NCI-H510A (cell line): ENCODE measurements at places on chromosomes 7 and 10.

DNA sequence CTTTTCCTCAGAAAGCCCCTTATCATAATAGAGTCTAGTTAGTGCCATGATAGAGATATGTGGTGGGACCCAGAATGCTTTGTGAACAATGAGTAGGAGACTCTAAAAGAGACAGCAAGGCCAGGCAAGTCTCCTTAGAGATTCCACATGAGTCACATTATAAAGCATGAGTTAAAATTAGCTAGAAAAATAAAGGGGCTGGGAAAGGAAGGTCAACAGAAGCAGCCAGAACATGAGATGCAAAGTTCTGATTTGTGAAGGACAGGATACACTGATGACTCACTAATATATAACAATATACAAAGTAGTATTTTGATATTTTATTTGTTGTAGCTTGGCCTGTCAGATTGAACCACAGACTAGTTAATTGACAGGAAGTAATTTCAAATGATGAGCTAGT, 25.3 kb upstream of the SNX13 start:
- DNase-seq, result no peak

- no peak for DNase-seq
Measured at GRCh38 chr7:151869968-151870918, 6.7 kb downstream of the PRKAG2 start.

- DNase-seq, result no peak
Measured at GRCh38 chr7:96861-97260, 95.5 kb upstream of the FAM20C start.

- no peak for DNase-seq
Measured at GRCh38 chr7:102942868-102943267, 30.1 kb downstream of the LRRC17 start.

- no peak for DNase-seq
Measured at GRCh38 chr10:132945894-132946255, 3.5 kb upstream of the CFAP46 start.

DNA sequence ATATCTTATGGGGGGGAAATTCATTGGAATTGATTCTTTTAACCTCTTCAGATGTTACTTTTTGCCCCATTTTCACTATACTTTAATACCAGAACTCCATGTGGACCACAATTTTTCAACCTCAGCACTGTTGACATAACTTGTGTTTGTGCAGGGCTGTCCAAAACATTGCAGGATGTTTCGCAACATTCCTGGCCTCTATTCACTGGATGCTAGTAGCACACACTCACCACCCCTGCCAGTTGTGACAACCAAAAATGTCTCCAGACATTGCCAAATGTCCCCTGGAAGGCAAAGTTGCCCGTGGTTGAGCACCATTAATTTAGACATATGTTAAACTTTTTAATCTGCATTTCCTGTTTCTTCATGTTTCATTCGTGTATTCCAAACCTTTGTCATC, 234.7 kb downstream of the GFRA1 start:
- DNase-seq, result no peak

GRCh38 chr7:141679014-141679413, 23.0 kb downstream of the DENND11 start:
- no peak for DNase-seq

GRCh38 chr10:905503-905902, 26.0 kb downstream of the LARP4B start:
- DNase-seq, result no peak

DNA sequence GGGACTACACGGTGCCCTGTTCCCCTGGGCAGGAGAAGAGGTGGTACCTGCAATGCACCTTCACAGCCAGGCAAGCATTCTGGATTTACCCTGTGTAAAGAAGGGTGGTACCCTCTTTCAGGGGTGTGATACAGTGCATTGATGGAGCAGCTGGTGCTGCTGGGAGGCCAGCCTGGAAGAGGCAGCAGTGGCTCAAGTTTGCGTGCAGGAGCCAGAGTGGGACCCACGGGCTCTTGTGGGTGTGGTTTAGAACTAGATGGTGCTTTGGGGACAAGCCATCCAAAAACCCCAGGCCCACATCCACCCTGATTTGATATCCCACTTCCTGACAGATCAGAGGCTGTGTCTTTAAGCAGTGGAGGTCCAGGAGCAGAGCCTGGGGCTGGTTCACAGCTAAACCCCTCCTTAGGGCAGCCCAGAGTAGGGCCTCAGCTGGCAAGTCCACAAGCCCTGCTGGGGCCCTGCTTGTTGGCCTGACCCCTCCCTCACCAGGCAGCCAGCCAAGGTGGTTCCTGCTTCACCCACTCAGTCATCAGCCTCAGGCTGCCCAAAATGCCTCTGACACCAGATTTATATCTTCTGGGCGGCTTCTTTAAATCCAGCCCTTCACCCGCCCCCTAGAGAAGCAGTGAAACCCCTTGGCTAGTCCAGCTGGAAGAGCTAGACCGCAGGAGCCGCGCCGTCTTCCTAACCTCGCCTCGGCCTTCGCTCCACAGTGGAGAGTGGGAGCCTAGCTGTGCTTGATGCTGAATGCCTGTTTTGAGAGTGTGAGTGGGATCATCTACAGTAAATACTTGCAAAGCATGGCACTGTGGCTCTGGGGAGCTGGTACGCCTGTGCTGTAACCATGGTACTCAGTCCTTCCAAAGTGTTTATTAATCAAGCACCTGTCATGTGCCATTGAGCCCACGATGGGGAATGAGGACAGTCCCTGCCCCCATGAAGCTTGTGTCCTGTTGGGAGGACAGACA, 1.4 kb upstream of the ASIC3 start:
- no peak for DNase-seq

DNA sequence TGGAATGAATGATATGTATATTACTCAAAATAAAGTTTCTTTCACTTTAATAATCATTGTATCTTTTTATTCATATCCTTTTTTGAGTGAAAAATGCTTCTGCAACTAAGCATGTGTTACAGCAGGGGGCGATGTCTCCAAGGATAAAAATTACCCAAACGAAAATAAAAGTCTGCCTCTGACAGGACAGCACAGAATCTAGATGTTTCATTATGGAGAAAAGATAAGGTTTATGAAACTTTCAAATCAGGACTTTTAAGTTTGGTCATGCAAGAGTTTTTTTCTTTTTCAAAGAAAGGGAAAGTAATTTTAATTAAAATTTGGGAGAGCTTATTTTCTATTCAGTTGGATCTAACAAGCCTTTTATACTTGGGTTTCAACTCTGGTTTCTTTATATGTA, 48.4 kb downstream of the TES start:
- no peak for DNase-seq

DNA sequence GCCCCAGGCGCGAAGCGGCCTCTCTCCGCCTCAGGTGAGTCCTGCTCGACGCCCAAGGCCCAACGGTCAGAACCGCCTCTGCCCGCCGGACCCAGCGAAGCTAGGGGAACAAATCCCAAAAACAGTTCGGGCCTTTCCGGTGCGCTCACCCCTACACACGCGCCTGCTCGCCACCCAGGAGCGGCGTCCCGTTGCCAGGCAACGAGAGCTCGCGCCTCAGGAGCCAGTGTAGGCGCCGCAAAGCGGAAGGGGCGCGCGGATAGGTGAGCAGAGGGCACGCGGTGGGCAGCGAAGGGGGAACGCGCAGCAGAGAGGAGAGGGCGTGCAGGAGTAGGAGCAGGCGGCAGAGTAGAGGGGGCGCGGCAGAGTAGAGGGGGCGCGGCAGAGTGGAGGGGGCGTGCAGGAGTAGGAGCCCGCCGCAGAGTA, at the start of the genes DYDC1 and DYDC2:
DYDC1 (minus strand) TSS at position 193 of the 426 bp plus-strand sequence. CDS start 4,154 bp downstream, outside the sequence.
DYDC2 (plus strand) TSS at position 219 of the 426 bp plus-strand sequence. CDS start 5,663 bp downstream, outside the sequence.
- DNase-seq, result peak; percentile 86

DNA sequence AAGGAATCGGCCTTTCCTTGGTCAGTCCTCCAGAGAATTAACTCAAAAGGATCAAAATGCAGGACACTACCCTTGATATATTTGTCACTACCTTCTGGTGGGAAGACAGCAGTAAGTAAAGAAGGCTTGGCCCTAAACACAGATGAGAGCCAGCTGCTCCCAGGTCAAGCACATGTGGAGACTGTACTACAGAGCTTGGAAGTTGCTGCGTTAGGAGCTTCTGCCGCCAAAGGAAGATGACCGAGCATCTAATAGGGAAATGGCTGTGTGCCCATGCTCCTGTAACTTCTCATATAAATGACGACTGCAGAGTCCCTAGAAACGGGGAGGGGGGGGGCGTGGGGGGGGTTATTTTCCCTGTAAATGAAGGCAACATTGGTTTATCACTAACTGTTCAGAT, 59.0 kb downstream of the PODXL start:
- no peak for DNase-seq

DNA sequence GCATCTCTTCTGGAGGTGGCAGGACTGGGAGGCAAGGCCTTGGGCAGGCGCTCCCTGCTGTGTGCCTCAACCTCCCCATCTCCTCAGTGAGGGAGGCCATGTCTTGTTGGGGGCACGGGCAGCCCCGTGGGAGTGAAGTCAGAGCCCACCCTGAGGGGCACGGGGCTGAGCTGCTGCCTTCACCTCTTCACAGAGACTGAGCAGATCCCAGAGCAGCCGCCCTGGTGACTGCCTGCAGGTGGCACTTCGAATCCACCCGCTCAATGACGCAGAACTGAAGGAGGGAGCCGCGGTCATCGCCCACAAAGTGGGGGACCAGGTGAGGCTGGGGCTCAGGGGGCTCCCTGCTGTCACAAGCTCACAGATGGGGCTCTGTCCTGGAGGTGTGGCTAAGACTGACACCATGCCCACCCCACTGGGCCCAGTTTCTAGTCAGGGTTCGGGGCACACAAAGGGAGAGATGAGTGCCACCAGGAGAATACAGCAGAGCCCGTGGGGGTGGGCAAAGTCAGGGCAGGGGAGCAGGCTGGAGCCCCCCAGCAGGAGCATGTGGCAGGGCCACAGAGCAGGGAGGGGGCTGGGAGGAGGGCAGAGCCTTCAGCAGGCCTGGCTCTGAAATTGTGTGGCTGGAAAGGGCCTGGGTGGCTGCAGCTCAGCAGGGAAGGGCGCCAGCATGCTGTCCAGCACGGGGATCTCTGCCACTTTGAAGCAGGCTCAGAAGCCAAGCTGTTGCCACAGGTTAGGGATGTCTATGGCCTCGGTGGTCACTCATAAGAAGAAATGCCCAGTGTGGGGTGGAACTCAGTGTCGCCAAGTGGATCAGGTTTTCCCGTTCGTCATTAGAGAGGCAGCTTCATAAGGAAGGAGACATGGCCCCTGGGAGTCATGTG, 18.8 kb upstream of the CHST12 start:
- DNase-seq, result no peak

GRCh38 chr10:104666106-104666505, 25.0 kb downstream of the SORCS3 start:
- no peak for DNase-seq

GRCh38 chr7:21305455-21306235, 122.2 kb upstream of the SP4 start:
- DNase-seq, result no peak

DNA sequence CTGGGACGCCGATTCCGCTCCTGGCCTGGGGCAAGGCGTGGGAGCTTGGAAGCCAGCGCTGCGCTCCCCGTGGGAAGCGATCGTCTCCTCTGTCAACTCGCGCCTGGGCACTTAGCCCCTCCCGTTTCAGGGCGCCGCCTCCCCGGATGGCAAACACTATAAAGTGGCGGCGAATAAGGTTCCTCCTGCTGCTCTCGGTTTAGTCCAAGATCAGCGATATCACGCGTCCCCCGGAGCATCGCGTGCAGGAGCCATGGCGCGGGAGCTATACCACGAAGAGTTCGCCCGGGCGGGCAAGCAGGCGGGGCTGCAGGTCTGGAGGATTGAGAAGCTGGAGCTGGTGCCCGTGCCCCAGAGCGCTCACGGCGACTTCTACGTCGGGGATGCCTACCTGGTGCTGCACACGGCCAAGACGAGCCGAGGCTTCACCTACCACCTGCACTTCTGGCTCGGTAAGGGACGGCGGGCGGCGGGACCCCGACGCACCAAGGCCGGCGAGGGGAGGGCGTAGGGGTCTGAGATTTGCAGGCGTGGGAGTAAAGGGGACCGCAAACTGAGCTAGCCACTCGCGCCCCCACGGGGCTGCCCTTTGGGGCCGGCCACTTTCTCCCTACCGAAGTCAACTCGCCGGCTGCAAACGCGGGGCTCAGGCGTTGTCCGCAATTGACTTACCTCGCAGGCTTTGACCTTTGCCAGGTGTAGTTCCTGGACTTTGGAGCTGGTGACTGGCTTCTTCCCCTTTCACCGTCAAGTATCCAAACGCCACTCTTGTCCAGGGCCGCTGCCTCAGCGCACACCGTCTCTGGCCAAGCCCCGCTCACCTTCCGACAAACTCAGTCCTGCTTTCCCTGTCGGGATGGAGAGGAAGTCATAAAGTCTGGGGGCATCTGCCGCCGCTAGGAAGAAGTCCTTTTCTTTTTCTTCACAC, at the start of gene SCIN:
SCIN (plus strand) TSS at position 187 of the 928 bp plus-strand sequence; CDS start at position 254, 67 bp downstream.
- peak; percentile 70 for DNase-seq

- DNase-seq, result no peak
Measured at GRCh38 chr7:36190447-36191291, 37.6 kb downstream of the EEPD1 start.

DNA sequence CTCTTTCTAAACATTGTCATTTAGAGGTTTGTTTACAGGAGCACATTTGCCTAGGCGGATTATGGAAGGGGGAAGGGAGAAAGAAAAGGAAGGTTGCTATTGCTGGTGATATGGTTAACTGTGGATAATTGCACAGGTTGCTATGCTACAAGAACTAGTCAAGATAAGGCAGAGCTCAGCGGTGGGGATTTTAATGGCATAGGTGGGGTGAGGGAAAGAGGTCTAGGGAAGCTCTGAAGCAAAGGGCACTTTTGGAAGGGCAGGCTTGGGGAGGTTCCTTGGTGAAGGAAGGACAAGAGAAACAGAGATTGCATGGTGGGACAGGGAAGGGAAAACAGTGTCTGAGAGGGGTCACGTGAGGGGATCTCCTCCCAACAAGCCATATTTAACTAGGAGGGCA, 19.5 kb downstream of the HYAL4 start:
- DNase-seq, result no peak

- DNase-seq, result no peak
Measured at GRCh38 chr10:95096143-95096542, 26.8 kb upstream of the CYP2C8 start.

DNA sequence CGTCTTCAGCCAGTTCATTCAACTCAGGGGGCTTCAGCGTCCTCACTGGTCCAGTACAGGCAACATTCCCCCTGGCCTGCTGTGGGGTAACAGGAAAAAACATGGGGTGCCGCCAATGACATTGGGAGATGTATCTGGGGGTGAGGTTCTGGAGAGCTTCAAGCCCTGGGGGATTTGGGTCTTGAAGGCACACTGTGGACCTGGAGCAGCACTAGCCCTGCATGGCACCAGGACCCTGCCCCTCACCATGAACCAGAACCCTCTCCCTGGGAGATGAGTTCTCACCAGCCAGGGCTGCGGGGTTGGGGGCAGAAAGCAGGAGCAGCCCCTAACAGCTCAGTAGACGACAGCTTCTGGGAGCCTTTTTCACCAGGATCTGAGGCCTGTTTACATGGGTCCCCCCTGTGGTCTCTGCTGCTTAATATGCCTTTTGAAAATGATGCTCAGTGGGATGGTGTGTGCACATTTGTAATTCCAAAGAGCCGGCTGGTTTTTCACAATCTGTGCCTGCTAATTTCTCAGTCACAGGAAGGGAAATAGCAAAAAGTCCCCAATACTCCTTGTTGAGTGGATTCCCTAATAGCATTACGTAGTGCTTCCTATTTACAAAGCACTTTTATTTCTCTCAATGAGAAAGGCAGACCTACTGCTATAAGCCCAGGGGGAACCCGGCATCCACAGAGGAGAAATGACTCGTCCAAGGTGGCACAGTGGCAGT, 509.5 kb downstream of the RPS24 start:
- no peak for DNase-seq
